Glutamatergic neuron (in vitro differentiated cells): ENCODE measurements at places on chromosomes 2 and 18. TPM values are rescaled to one million over a fixed set of nuclear protein-coding genes. Genes with fewer than 3 reads are reported as not detected.

TMEM37 gene
- total RNA-seq, result not detected

MAB21L4 gene
- not detected for total RNA-seq

FRZB gene
- 2.2 TPM for total RNA-seq

VWC2L gene
- total RNA-seq, result 0.15 TPM

HOXD11 gene
- total RNA-seq, result not detected

GPR75 gene
- total RNA-seq, result 5.6 TPM

POTEC gene
- total RNA-seq, result not detected

DSG4 gene
- total RNA-seq, result not detected

EGR4 gene
- total RNA-seq, result not detected

NPPC gene
- 18.5 TPM for total RNA-seq

FAP gene
- total RNA-seq, result not detected

SLC5A7 gene
- total RNA-seq, result 0.27 TPM

ABHD1 gene
- not detected for total RNA-seq

ERFE gene
- 12.2 TPM for total RNA-seq

CNGA3 gene
- total RNA-seq, result 7.6 TPM

SLC66A2 gene
- 56.6 TPM for total RNA-seq

ZNF519 gene
- 18.5 TPM for total RNA-seq

ZNF24 gene
- total RNA-seq, result 59.2 TPM

CTLA4 gene
- total RNA-seq, result not detected

DSC2 gene
- 31.4 TPM for total RNA-seq

CTDP1 gene
- total RNA-seq, result 34.8 TPM

SERPINB11 gene
- total RNA-seq, result not detected

MYOM1 gene
- total RNA-seq, result 1.3 TPM

NTSR2 gene
- total RNA-seq, result not detected

PTRHD1 gene
- 25.2 TPM for total RNA-seq

CCL20 gene
- not detected for total RNA-seq

SERPINB4 gene
- not detected for total RNA-seq

C2orf78 gene
- total RNA-seq, result not detected

LBX2 gene
- total RNA-seq, result 0.96 TPM

ADGRF3 gene
- total RNA-seq, result 0.54 TPM

MAP3K19 gene
- total RNA-seq, result not detected

PIEZO2 gene
- 50.1 TPM for total RNA-seq

SIGLEC15 gene
- total RNA-seq, result not detected

CDH2 gene
- 224 TPM for total RNA-seq

G6PC2 gene
- total RNA-seq, result not detected

CROCC2 gene
- not detected for total RNA-seq

MYL1 gene
- total RNA-seq, result not detected

ANKRD53 gene
- 11.7 TPM for total RNA-seq

DCDC2C gene
- not detected for total RNA-seq

AMER3 gene
- total RNA-seq, result 20.6 TPM

EVA1A gene
- not detected for total RNA-seq

MBD5 gene
- total RNA-seq, result 95.4 TPM

CDH19 gene
- not detected for total RNA-seq

MAL gene
- total RNA-seq, result 9.0 TPM

IL1RL1 gene
- total RNA-seq, result not detected

TBR1 gene
- not detected for total RNA-seq

CYRIA gene
- total RNA-seq, result 19.3 TPM

ATP6V1B1 gene
- total RNA-seq, result not detected

CCDC74A gene
- total RNA-seq, result 0.54 TPM
